ENCODE measurements at places on chromosomes 16 and 17.

DNA sequence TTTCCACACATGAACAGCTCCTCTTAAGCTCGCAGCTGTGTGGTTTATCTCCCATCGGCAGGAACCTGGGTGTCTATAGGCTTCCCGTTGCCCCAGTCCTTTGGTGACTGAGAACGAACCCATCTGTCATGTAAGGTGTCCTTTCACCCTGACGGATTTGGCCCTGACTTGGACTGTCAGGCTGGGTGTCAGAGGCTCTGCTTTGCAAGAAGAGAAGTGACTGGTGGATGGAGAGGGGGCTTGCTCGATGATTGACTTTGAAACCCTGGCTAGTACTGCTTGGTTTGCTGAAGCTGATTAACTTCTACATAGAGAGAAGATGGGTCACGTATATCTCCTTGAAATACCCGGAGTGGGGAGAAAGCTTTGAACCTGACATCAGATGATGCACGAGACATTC, 42.9 kb downstream of the COX4I1 start:
- H3K36me3 ChIP-seq: no peaks in the 10 kb centered on the region
- no peaks in the 10 kb centered on the region for H3K27me3 ChIP-seq
- no peak overlapping the region for H3K4me3 ChIP-seq
- no peaks in the 10 kb centered on the region for H3K4me1 ChIP-seq

- no peaks in the 10 kb centered on the region for H3K4me1 ChIP-seq
- no peak overlapping the region for H3K27ac ChIP-seq
- H3K4me3 ChIP-seq: 0 out of 2 replicates have a peak overlapping the region, but pooled peaks have one; percentile 4
- DNase-seq: no peak
These were observed 331.4 kb upstream of the WSB1 start for GRCh38 chr17:26962255-26963162.

GRCh38 chr16:85254051-85254450, 141.8 kb upstream of the CIBAR2 start:
- DNase-seq: no peak
- no peak overlapping the region for H3K27ac ChIP-seq
- no peak overlapping the region for H3K4me3 ChIP-seq
- no peaks in the 10 kb centered on the region for H3K36me3 ChIP-seq
- no peaks in the 10 kb centered on the region for H3K27me3 ChIP-seq

DNA sequence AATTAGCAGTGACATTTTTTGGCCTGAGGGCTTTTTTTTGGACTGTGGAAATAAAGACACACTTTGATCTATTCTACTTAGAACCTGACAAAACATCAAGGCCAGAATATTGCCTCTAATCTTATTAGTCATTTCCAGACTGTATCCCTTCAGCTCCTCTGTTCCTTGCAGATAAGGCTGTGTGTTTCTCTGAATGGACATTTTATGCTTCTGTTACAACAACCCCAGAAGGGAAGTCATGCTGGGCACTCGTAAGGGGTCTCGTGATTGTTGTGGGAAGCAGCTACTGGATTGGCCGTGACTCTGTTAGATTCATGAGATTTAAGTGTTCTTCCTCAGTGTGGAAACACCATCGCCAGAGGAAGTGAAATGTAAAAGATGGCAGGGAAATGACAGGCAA, 31.6 kb upstream of the HS3ST2 start:
- H3K27me3 ChIP-seq: peaks cover 10% of the 10 kb centered on the region
- no peak overlapping the region for H3K27ac ChIP-seq
- DNase-seq: no peak
- H3K4me3 ChIP-seq: no peak overlapping the region

DNA sequence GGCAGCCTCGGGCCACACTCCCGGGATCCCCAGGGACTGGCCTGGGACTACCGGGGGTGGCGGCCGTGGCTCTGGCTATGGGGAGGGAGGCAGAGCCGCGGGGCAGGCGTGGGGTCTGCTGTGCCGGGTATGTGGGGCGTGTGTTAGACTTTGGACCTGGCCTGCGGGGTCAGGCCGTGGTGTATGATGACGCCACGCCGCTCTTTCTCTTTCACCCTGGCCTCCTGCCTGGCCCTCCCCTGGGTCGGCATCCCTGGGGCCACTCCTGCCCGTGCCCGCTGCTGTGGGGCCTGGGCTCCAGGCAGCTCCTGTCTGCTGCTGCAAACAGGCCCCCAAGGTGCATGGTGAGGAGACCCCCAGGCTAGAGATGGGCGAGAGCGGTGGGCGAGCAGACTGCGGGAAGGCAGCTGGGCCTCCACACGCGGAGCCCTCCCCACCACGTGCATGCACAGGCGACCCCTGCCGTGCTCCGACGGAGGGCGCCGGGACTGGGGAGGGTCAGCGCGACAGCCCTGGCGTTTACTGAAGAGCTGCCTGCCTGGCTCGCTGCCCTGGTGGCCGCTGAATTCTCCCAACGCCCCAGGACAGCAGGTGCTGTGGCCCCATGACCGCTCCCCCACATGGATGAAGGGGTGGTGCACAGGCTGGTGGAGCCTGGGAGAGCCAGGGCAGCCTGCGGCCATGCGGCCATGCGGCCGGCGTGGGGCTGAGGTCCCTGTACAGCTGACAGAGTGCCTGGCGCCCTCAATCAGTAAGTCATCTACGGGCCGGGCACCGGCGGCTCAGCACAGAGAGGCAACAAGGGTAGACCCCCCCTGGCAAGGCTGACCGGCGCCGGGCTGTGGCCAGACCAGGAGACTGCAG, 16.0 kb downstream of the CAPN15 start:
- 0 out of 2 replicates have a peak, but pooled peaks cover 5% of the 10 kb centered on the region for H3K4me1 ChIP-seq

DNA sequence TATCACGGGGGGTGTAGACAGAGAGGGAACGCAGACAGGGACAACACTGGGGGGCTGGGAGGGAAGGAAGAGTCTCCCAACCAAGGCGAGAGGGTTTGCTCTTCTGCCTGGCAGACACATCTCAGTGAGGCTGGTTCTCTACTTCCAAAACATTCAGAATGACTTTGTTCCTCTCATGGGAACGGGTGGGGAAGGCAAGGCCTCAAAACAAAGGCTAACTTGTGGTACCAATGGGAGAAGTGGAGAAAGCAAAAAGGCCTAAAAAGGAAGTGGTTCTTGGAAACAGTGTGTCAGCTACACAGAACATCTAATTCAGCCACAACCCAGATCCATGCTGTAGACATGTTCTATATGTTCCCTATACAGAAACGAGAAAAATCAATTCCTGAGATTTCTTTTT, 7.5 kb downstream of the FLOT2 start:
- H3K27ac ChIP-seq: no peak overlapping the region
- no peak for DNase-seq
- H3K4me1 ChIP-seq: no peaks in the 10 kb centered on the region
- no peak overlapping the region for H3K4me3 ChIP-seq

DNA sequence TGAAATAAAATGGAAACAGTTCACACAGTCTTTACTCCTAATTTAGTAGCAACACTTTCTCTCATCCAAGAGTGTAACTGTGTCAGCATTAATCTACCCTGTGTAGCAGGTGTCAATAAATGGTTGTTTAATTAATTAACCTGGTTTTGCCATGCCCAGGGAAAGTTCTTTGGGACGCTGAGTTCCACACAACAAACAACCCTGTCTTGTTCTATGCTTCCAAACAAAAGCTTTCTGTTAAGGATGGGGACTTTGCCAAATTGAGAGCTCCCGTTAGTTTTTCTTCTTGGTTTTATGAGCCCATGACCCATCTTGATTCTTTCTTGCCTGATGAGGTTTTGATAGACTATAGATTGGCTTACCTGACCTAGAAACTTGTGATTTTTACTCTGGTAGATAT, 530.1 kb downstream of the KCNJ2 start:
- H3K4me1 ChIP-seq: no peaks in the 10 kb centered on the region
- no peak for DNase-seq
- H3K36me3 ChIP-seq: no peaks in the 10 kb centered on the region
- no peaks in the 10 kb centered on the region for H3K27me3 ChIP-seq

DNA sequence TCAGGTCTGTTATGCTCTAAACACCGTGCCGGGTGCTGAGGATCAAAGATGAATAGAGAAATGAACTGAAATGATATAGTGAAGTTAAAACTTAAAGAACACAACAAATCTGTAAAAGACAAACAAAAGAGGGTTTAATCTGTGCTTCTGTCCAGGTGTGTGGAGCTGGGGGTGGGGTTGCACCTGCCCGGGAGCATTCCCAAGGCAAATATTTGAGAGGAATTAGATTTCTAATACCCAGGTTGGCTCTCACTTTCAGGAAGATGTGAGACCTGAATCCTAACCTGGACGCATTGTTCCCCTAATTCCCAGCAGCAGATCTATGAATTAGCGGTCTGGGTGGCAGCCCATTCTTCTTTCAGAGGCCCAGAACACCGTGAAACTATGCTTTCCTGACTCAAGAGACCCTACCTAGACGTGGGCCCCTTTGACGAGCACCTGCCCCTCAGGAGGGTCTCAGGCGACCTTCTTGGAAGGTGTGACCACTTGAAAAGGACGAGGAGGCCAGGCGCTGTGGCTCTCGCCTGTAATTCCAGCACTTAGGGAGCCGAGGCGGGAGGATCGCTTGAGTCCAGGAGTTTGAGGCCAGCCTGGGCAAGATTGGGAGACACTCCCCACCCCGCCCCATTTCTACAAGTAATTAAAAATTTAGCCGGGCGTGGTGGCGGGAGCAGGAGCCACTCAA, 677 bp upstream of the RANGRF start:
- no peak for DNase-seq
- H3K27ac ChIP-seq: peak overlapping the region; percentile 87
- no peaks in the 10 kb centered on the region for H3K27me3 ChIP-seq
- H3K4me1 ChIP-seq: peaks cover 6% of the 10 kb centered on the region

GRCh38 chr17:31391496-31391949, at the start of gene RAB11FIP4:
RAB11FIP4 (plus strand) TSS chr17:31391675; CDS start chr17:31391853, 178 bp downstream.
- H3K4me1 ChIP-seq: no peaks in the 10 kb centered on the region
- no peak within 1 kb of the TSS for H3K27ac ChIP-seq
- peak within 1 kb of the TSS; percentile 5 for H3K4me3 ChIP-seq
- no peaks in the 10 kb centered on the region for H3K27me3 ChIP-seq

DNA sequence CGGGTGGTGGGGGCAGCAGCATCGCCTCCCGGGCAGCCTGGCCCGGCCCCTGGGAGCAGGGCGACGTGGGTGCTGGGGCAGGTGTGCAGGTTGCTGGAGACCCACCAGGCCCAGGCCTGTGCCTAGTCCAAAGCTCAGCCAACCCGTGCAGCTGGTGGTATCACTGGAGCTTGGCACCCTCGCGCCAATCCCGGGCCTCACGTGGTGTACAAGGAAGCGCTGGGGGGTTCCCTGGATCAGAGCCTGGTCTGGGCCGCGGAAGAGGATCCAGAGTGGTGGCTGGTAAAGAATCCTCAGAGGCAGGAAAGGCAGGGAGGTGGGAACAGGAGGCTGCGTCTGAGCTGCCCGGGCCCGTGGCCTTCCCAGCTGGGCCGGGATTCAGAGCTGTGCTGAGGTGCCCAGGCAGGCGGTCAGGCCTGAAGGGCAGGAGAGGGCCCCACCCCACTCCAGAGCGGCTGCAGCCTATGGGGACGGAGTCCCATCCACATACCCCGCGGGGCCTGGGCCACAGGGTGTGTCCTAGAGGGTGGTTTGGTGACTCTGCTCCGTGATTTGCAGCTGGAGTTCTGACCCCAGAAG, 36.2 kb downstream of the ZFPM1 start:
- H3K27ac ChIP-seq: no peak overlapping the region
- no peak for DNase-seq
- no peaks in the 10 kb centered on the region for H3K36me3 ChIP-seq
- no peaks in the 10 kb centered on the region for H3K4me1 ChIP-seq
- no peaks in the 10 kb centered on the region for H3K27me3 ChIP-seq

DNA sequence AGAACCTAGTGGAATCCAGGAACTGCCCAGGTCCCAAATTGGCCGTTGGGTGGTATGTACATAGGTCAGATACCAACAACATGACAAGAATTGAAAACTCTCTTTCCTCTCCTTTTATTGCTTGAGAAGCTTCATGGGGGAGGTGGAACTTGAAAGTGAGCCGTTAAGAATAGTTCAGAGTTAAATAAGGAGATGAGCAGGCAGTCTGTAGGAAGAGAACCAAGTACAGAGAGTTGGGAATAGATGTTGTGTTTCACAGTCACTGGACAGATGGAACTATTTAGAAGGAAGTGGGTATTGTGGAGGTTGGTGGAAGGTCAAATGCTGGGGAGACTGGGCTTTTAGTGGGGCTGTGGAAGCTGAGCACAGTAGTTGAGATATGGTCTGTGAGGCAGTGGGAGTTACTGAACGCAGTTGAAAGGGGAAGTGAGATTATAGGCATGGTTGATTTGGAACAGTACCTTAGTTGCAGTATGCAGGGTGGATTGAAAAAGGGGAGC, 26.4 kb downstream of the ARHGAP44 start:
- no peak overlapping the region for H3K4me3 ChIP-seq
- no peaks in the 10 kb centered on the region for H3K4me1 ChIP-seq
- H3K36me3 ChIP-seq: no peaks in the 10 kb centered on the region
- no peak overlapping the region for H3K27ac ChIP-seq
- no peaks in the 10 kb centered on the region for H3K27me3 ChIP-seq

- DNase-seq: no peak
- no peak overlapping the region for H3K4me3 ChIP-seq
- peaks cover 5% of the 10 kb centered on the region for H3K36me3 ChIP-seq
- no peak overlapping the region for H3K27ac ChIP-seq
These were observed 16.4 kb upstream of the FLCN start for GRCh38 chr17:17253406-17253805.

DNA sequence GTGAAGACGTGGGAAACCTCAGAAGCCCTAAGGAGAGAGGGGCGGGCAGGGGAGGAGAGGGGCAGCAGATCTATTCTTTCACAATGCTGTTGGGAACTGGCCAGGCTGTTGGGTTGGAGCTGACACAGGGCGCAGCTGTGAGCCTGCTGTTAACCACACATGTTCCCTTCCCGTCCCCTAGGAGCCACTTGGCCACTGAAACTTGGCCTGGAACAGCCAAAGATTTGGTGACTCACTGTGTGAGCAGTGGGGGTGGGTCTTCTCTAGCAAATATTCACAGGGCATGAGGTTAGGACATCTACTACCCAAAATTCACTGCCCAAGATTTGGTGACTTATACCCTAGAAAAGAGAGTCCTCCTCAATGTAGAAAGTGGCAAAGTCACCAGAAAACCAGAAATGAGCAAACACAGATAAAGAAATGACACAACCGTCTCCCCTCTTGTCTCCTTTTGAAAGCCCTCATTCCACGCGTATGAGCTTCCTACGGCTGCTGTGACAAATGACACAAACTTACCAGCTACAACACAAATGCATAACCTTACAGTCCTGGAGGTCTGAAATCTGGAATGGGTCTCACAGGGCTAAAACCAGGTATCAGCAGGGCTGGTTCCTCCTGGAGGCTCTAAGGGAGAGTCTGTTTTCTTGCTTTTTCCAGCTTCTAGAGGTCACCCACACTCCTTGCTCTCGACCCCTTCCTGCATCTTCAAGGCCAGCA, 6.3 kb downstream of the TBC1D16 start:
- no peaks in the 10 kb centered on the region for H3K27me3 ChIP-seq
- H3K4me3 ChIP-seq: no peak overlapping the region
- peaks cover 39% of the 10 kb centered on the region for H3K4me1 ChIP-seq
- no peaks in the 10 kb centered on the region for H3K36me3 ChIP-seq
- no peak overlapping the region for H3K27ac ChIP-seq

- H3K4me3 ChIP-seq: no peak overlapping the region
- H3K36me3 ChIP-seq: no peaks in the 10 kb centered on the region
- no peaks in the 10 kb centered on the region for H3K4me1 ChIP-seq
These were observed 145.9 kb upstream of the PLCG2 start for GRCh38 chr16:81633147-81633619.

Data from Panc1 (cell line).